ENCODE measurements at places on chromosomes 4 and X.

- peak; percentile 87 for DNase-seq
Observed at GRCh38 chr4:73704314-73705055, 35.9 kb upstream of the CXCL8 start.

DNA sequence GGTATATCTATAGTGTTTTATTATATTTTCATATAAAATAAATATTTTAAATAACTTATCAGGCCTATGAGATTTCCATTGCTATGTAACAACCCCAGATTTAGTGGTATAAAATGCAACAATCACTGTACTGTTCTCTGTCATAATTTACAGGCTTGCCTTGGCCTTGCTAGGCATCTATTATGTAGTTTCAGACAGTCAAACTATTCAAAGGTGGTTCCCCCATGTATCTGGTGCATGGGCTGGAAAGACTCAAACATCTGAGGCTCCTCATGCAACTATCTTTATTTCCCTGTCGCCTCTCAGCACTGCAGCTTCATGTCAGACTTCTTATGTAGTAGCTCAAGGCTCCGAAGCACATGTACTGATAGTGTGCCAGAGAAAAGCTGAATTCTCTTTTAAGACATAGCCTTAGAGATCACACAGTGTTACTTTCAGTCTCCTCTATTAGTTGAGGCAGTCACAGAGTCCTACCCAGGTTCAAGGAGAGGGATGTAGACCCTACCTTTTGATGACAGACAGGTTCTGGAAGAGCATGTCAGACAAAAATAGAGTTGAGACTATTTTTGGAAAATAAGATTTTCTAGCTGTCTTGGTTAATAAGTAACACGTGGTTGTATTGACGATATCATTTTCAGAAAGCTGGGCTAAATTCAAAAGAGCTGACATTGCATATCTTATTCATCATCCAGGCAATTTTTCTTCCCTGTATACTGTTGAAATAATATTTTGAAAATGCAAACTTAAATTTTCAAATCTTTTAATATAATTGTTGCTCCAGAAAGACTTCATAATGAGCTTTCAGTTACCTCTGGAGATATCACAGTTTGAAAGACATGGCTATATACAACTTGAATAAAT is 19.4 kb downstream of the MTTP start:
- DNase-seq, result no peak

DNA sequence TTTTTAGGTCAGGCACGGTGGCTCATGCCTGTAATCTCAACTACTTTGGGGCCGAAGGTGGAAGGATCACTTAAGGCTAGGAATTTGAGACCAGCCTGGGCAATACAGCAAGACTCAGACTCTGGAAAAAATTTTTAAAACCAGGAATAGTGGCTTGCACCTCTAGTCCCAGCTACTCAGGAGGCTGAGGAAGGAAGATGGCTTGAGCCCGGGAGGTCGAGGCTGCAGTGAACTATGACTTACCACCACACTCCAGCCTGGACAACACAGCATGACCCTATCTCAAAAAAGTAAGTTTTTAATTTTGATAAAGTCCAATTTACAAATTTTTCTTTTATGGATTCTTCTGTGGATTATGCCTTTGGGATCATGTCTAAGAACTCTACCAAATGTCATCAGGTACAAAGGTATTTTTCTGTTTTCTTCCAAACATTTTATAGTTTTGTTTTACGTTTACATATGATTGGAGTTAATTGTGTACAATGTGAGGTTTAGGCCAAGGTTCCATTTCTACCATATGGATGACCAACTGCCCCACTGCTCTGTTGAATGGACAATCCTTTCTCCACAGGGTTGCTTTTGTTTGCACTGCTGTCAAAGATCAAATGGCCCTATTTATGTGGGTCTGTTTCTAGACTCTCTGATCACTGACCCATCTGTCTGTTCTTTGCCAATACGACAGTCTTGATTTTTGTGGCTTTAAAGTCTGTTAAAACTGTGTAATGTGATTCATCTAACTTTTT is 48.2 kb downstream of the CPLX1 start:
- no peak for DNase-seq

DNA sequence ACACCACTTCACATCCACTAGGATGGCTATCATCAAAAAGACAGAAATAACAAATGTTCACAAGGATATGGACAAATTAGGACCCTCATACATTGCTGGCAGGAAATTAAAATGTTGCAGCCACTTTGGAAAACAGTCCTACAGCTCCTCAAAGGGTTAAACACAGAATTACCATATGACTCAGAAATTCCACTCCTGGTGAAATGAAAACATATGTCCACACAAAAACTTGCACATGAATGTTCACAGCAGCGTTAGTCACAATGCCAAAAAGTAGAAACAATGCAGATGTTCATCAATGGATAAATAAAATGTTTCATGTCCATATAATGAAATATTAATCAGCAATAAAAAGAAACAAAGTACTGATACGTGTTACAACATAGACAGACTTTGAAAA is 15.1 kb downstream of the S100G start:
- no peak for DNase-seq

DNA sequence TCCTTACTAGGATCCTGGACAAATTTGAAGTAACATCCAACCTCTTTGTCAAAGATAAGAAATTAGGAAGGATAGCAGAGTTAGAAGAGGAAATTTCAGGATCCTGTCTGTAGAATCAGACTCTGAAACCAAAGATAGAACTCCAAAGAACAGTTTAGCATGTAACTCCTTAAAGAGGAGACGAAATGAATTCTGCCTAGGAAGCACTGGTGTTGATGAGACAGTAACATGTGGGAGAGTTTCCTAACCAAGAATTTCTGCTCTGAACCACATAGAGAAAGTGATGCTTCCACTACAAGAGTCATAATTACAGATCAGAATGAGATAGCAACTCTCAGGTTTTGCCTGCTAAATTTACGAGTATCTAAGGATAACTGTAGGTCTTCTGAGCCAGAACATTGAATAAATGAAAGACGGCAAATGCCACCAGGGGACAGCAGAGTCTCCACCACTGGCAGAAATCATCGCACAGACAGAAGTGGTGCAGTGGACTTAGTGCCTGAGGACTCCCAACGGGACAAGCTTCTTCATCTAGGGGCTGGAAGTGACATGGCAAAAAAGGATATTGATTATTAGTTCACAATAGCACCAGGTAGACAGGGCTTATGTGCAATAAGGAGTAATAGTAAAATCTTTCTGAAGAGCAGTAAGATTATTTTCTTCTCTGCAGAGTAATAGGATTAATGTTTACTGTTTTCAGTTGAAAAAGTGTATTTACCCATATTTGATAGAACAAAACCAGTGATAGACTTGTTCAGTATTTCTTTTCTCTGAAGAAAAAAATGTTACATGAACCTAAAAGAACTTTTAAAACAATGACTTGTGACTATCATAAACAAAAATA is 6.7 kb upstream of the PPID start:
- DNase-seq, result peak; percentile 73

GRCh38 chrX:50067435-50068284 is 133.1 kb downstream of the AKAP4 start:
- DNase-seq, result no peak

- no peak for DNase-seq
Observed at GRCh38 chr4:151099976-151100417, 569 bp downstream of the RPS3A start.

DNA sequence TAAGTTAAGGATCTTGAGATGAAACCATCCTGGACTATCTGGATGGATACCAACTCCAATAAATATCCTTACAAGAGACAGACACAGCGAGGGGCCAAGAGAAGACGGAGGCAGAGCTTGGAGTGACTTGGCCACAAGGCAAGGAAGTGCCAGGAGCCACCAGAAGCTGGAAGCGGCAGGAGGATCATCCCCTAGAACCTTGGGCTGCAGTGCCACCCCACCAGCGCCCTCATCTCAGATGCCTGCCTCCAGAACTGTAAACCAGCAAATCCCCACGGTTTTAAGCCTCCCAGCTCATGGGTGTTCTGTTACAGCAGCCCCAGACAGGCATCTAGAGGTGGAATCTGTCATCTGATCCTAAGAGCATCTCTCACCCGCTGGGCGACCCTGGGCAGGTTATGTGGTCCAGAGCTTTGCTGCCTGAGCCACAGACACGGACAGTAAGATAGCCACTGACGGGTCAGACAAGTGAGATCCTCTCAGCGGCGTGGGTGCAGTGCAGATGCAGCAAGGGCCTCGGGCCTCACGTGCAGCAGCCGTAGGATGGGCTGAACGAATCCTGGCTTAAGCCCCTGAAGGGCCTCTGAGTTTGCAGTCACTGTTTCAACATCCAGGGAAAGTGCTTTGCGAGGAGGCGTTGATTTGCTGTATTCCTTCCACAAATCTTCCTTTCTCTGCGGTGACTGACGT is 25.1 kb upstream of the MXD4 start:
- peak; percentile 16 for DNase-seq

DNA sequence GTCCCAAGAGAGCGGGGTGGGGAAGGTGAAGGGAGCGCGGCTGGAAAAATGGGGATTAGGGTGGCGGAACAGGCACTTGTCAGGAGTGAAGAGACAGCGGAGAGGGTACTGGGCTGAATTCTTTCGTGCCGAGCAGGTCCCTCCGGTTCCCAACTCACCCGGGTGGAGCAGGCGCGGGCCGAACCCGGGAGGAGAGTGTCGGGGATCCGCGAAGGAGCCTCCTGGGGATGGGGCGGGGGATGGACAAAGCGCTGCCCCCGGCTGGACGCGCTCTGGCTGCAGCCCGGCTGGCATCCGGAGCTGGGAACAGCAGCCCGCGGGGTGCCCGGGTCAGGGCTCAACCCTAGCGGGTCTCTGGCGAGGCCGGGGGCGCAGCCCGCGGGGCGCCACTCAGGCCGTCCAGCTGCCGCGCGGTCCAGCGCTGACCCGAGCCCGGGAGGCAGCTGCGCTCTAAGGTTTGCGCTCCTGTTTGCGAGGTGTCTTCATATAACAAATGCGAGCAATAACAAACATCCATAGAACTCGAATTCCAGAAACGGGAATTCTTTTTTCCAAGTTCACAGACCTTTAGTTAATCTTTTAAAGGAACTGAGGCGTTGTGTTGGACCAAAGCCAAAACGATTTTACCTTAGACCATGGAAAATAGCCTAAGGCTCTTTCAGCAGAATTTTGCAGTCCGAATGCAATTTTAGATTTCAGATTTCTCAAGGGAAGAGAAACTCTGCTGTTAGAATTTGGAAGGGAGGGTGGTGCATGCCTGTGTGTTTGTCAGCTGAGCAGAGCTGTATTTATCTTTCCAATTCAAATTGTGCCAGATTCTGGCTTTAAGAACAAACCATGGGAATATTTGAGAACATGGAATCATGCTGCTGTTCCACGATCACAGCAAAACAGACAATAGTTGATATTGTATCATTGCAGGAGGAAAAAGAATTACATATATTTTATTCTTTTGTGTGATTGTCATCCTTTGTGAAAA is 744 bp downstream of the NPY5R start:
- peak; percentile 70 for DNase-seq

GRCh38 chr4:179325181-179325580 is 1882.9 kb upstream of the AGA start:
- DNase-seq, result no peak

- DNase-seq, result no peak
Observed at GRCh38 chr4:77145842-77146185, 11.2 kb upstream of the CCNG2 start.

GRCh38 chrX:86002076-86002896 is 45.1 kb downstream of the CHM start:
- no peak for DNase-seq

GRCh38 chrX:71909956-71910355 is 689 bp upstream of the NHSL2 start:
- peak; percentile 27 for DNase-seq

GRCh38 chr4:132498215-132498614 is 650.9 kb upstream of the PCDH10 start:
- no peak for DNase-seq

DNA sequence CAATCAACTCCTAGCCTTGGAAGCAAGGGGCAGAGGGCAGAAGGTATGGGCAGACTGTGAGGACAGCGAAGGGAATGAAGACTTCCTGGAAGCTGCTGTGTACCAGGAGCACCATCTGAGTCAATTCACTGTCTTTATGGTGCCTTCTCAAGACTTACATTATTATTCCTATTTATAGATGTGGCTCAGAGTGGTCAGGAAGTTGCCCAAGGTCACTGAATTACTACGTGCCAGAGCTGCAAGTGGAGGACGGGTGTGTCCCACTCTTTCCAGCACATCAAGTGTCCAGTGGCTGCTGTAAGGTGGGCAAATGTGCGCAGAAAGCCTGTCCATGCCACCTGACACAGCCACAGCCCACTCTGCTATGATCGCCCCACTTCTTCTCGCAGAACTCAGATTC is 32.0 kb downstream of the SMPX start:
- no peak for DNase-seq

- DNase-seq, result no peak
Observed at GRCh38 chr4:3283483-3283882, 9.3 kb upstream of the RGS12 start.

- no peak for DNase-seq
Observed at GRCh38 chrX:133394765-133395164, 20.5 kb downstream of the GPC4 start.

DNA sequence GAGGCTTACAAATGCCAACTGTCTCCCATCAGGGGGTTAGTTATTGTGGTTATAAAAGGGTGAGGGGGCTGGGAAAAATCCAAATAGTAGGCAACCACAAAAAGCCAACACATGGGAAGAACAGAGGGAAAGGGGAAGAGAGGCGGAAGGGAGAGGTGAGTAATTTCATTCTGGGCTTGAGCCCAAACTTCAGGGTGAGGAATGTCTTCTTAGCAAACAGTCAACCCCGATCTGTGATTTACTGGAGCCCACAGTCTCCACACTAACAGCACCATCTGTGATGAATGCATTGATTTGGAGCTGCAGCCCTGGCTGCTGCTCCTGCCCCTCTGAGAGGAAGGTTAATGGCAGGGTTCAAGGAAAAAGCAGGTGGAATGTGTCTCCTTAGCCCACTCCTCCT is 162.2 kb upstream of the GPR101 start:
- DNase-seq, result no peak

DNA sequence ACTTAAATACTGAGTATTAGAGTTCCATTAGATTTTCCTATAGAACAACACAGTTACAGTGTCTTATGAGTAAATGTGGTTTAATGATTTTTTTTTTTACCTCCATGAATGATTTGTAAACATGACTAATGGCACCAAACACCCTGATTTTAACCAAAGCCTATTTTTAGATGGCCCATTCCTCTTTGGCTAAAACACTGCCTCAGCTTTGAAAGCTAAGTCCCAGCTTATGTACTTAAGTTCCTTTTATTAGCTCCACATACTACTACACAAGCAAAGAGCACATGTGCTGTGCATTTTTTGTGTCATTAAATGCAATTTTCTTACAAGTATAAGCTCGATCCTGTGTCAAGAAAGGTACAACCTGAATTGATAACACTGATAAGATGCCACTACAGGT is 575.6 kb upstream of the PITX2 start:
- no peak for DNase-seq

All from tibial artery (tissue), 4 donors.